ENCODE measurements at places on chromosomes 7 and 10.

- no peak for DNase-seq
Observed at GRCh38 chr10:6737080-6737641, 157.1 kb upstream of the PRKCQ start.

DNA sequence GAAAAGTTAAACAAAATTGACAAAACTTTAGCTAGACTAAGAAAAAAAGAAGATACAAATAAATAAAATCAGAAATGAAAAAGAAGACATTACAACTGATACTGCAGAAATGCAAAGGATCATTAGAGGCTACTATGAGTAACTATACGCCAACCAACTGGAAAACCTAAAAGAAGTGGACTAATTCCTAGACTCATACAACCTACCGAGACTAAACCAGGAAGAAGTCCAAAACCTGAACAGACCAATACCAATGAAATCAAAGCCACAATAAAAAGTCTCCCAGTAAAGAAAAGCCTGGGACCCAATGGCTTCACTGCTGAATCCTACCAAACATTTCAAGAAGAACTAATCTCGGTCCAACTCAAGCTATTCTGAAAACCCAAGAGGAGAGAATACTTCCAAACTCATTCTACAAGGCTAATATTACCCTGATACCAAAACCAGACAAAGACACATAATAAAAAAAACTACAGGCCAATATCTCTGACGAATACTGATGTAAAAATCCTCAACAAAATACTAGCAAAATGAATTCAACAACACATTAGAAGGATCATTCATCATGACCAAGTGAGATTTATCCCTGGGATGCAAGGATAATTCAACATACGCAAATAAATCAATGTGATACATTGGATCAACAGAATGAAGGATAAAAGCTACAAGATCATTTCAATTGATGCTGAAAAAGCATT lies 20.3 kb downstream of the ELAPOR2 start:
- no peak for DNase-seq

DNA sequence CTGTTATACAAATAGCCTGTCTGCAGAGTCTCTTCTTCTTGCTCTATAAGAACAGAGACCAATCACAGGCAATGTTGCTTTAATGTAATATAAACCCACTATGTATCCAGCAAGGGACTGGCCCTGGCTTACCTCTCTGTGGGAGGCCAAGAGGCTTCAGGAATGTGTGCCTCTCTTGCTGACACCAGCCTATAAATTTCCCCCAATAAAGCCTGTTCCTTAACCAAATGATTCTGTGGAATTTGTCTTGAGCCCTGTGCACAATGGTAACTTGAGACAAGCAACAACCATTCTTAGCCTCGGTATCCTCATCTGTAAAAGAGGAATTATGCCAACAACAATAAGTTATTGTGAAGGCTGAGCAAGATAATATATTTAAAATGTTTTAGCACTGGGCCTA lies 563.7 kb downstream of the GRM8 start:
- no peak for DNase-seq

- DNase-seq = no peak
Observed at GRCh38 chr7:41319581-41319980, 383.3 kb downstream of the INHBA start.

DNA sequence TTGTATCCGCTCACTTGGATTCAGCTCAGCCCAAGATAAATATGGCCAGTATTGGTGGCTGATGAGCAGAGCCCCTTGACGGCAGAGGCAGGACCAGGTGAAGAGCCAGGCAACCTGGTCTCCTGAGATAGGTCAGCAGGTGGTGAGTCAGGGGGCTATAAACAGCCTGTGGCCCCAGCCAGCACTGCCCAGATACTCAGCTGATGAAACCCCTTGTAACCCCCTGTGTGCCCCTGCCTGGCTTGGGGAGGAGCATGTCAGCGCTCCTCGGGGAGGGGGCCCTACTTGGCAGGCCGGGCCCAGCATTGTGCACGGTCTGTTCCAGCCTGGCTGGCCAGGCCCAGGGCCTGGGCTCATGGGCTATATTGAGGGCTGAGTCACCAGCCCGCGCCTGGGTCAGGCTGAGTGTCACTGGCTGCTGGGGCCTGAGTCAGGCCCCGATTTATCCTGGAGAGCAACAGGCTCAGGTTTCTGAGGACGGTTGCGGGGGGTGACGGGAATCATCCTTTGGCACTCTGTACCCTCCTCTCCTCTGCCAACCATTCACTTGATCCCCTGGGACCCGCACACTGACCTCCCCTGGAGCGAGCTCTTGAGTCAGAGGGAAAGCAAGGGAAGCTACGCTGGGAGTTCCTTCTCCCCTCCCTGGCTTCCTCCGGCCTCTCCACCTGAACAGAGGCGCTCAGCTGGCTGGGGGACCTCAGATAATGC lies 2.8 kb upstream of the FLNC start:
- DNase-seq = peak; percentile 55

DNA sequence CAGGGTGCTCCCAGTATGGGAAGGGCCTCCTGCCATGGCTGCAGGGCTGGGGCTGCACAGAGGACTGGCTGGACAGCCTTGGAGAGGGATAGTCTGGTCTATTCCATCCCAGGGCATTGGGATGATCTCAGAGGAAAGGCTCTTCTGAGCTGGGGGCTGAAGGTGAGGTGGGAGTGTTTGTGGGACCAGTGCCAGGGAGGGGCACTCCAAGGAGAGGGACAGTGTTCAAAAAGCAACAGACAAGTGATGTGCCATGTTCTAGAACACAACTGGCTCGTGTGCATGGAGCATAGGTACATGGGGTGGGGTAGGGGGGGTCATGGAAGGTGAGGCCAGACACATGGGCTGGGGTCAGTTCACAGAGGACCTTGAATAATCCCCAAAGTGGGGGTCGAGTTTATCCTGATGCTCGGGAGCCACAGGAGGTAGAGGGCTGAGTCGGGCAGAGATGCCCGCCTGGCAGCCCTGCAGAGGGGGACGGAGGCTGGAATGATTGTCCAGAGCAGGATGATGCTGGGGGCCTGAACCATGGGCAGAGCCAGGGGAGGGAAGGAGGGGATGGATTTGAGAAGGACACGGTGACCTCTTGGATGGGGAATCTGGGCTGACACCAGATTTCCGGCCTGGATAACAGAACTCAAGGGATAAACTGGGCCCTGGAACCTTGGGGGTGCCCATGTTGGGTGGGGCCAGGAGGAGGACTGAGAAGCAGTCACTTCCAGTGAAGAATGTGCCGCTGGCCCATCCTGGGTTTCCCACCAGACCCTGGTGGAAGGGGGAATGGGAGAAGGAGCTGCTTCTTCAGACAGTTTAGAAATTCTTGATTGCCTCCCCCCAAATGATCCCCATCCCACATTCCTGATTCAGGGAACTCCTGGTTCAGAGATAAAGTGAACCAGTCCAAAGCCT lies 50.4 kb downstream of the NEURL1 start:
- DNase-seq = no peak

GRCh38 chr7:80128918-80129317 lies 5.7 kb upstream of the GNAI1 start:
- no peak for DNase-seq

DNA sequence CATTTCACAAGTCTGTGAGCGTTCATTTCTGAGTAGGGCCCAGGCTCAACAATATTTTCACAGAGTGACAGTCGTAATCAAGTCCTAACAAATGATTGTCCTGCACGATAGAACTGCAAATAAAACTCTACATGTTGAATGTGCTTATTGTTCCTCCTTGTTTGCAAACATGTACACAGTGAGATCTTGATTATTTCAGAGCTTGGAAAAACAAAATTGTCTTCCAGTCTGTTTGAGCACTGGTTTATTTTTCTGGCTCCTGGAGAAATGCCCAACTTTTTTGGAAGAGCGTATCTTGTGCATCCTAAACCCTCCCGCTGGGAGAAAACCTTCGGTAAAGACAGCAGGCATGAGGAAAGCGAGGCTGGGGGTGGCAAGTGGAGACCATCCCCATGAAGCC lies 91.1 kb downstream of the TEX36 start:
- DNase-seq = no peak

DNA sequence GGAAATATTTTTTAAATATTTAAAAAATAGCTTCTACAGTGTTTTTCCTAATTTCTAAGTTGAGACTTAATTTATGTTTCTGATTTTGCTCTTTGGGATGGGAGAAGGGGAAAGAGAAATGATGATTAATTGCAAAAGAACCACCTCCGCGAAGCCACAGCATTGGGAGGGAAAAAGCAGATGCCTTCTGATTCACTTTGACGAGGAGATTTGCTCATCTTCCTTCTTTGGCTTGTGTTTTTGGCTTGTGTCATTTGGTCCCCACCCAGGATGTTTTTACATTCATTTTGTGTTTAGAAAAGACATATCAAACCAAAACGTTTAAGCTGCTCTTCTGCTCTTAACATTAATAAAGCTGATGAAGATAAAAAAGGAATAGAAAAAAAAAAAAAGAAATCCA lies 121.7 kb downstream of the MACC1 start:
- no peak for DNase-seq

DNA sequence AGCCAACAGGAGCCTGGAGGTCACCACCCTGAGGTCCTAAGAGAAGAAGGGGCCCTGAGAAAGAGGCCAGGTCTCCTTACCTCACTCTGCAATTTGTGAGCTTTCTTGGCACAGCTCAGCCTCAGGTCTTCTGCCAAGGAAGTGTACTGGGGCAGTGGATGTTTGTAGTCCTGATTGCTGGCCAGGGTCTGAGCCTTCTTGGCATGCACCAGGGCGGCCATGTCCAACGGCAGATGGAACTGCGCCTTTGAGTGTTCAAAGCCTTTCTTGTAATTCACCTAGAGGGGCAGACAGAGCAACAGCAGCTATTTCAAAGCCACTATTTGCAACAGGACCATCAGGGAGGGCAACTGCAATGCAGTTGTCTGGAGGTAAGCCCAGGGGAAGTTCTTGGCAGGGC lies 51.7 kb downstream of the NRAP start:
- no peak for DNase-seq

DNA sequence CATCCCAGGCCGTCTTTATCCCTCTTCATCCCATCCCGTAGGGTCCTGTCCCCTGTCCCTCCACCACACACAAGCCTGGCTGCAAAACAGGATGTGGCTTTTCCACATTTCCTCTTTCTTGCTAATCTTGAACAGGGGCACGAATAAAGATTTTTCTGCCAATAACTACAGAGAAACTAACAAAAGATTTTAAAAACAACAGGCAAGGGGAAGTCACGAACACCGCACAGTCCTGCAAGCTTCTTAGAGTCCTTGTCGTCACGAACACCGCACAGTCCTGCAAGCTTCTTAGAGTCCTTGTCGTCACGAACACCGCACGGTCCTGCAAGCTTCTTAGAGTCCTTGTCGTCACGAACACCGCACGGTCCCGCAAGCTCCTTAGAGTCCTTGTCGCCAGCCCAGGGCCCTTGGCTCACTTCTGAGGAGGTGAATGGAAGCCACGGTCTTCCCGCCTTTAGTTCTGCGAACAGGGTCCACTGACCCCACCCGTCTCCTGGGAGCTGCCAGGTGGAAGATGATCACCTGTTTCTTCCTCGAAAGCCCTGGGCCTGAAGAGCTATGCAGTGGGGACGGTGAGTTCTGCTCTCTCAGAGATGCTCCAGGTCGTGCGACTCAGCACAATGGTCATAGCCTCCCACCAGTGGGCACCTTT lies 10.3 kb upstream of the INSIG1 start:
- DNase-seq = no peak

DNA sequence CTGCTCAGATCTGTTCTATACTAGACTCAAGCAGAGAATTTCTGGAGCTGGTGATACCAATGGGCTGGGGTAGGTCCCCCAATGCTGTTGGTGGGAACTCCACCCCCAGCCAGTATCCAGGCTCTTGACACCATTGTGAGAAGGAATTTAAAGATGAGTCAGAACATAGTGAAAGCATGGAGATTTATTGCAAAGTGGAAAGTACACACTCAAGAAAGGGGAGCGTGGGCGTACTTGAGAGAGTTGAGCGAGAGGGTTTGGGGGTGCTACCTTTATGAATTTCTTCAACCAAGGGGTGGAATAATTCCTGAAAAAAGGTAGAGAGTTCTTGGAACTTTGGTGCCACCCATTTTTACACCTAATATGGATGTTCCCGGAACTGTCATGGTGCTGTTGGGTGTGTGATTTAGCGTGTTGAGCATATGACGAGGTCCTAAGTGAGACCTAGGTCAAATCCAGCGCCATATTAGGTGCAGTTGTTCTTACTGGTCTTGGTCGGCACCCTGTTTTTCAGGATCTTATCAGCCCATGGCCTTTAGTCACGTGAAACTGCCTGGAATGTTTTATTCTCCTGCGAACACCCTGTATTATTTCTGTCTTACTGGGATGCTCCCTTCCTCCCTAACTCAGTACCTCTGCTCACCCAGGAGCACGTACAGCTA lies 122.0 kb upstream of the AHR start:
- no peak for DNase-seq

DNA sequence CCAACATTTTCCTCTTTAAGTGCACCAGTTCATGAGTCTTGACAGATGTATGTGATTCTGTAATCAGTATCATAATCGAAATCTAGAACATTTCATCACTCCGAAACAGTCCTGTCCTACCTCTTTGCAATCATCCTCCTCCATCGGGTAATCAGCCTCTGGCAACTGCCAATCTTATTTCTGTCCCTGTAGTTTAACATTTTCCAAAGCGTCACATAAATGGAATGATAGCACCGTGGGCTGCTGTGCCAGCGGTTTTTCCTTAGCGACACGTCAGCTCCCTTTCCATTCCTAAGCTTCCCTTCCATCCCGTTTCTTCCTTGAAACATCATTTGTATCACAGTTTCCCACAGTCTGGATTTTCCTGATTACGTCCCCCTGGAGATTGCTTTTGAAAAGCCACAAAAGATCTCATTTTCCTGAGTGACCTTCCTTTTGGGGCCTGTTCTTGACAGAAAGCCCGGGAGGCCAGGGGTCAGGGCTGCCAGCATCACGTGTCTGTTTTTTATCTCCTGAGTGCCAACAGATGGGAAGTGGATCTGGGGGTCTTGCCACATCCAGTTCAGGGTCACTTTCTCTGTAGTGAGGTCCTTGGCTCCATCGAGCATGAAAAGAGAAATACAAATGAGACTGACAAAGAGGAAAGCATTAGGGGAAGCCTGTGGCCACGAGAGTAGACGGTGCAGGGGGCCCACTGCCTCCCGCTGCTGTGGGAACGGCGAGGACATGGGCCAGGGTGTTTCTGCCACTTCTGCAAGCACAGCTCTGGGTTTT lies 31.6 kb downstream of the TMEM120A start:
- peak; percentile 77 for DNase-seq

- no peak for DNase-seq
Observed at GRCh38 chr7:91043186-91043585, 221.0 kb upstream of the FZD1 start.

- DNase-seq = no peak
Observed at GRCh38 chr10:90412582-90412981, 445.3 kb downstream of the HTR7 start.

- no peak for DNase-seq
Observed at GRCh38 chr7:27165996-27166530, 726 bp upstream of the HOXA9 start.
